ENCODE measurements at places on chromosomes 11 and 22. TPM values are rescaled to one million over a fixed set of nuclear protein-coding genes. Genes with fewer than 3 reads are reported as not detected.

Gene SAA4
- total RNA-seq, result not detected

Gene CDKN1C
- total RNA-seq, result 99.1 TPM

Gene TH
- total RNA-seq, result not detected

Gene OR52N4
- total RNA-seq, result not detected

Gene KCNJ11
- 22.9 TPM for total RNA-seq

Gene TSGA10IP
- not detected for total RNA-seq
